ENCODE measurements at places on chromosomes 7 and 10. TPM values are rescaled to one million over a fixed set of nuclear protein-coding genes. Genes with fewer than 3 reads are reported as not detected.

Gene NPVF
- total RNA-seq: not detected

Gene CDK6
- 12.3 TPM for total RNA-seq

Gene PDK4
- total RNA-seq: 25.7 TPM

Gene CROT
- 6.5 TPM for total RNA-seq

Gene WEE2
- not detected for total RNA-seq

Gene LYZL1
- not detected for total RNA-seq

Gene GHITM
- total RNA-seq: 203 TPM

Gene COMMD3
- 48.5 TPM for total RNA-seq

Gene MGMT
- total RNA-seq: 6.5 TPM

Gene CRHR2
- total RNA-seq: 0.06 TPM

Gene PAPOLB
- not detected for total RNA-seq

Gene SEC24C
- total RNA-seq: 55.3 TPM

Gene PRF1
- 0.03 TPM for total RNA-seq

Gene MGAM2
- total RNA-seq: 0.01 TPM

Gene MMP21
- 0.05 TPM for total RNA-seq

Gene FEZF1
- not detected for total RNA-seq

Gene RELN
- total RNA-seq: not detected

Gene AGBL3
- total RNA-seq: 0.92 TPM

Gene CADPS2
- total RNA-seq: 0.05 TPM

Gene CCNY
- 49.1 TPM for total RNA-seq

Gene OR9A2
- total RNA-seq: not detected

Gene CYP17A1
- not detected for total RNA-seq

Gene CALML3
- total RNA-seq: not detected

Gene BNIP3
- total RNA-seq: 47.1 TPM

Gene SPDYE2
- total RNA-seq: not detected

Gene LIPM
- total RNA-seq: not detected

Gene SYT15B
- 2.5 TPM for total RNA-seq

Gene TMEM176A
- total RNA-seq: not detected

Gene TEX36
- not detected for total RNA-seq

Gene OR2A1
- total RNA-seq: not detected

Gene POU6F2
- total RNA-seq: not detected

Gene EPDR1
- total RNA-seq: 78.2 TPM

Gene CLCN1
- not detected for total RNA-seq

Gene NKX1-2
- total RNA-seq: 0.03 TPM

Gene LEP
- total RNA-seq: not detected

Gene ITPRID1
- not detected for total RNA-seq

All from A549 treated with Hydrocortisone at 1 μM for 4 hours (cell line).